Posterior vena cava (tissue), 2 donors: ENCODE measurements at places on chromosomes 2 and 18. TPM values are rescaled to one million over a fixed set of nuclear protein-coding genes. Genes with fewer than 3 reads are reported as not detected.

DNA sequence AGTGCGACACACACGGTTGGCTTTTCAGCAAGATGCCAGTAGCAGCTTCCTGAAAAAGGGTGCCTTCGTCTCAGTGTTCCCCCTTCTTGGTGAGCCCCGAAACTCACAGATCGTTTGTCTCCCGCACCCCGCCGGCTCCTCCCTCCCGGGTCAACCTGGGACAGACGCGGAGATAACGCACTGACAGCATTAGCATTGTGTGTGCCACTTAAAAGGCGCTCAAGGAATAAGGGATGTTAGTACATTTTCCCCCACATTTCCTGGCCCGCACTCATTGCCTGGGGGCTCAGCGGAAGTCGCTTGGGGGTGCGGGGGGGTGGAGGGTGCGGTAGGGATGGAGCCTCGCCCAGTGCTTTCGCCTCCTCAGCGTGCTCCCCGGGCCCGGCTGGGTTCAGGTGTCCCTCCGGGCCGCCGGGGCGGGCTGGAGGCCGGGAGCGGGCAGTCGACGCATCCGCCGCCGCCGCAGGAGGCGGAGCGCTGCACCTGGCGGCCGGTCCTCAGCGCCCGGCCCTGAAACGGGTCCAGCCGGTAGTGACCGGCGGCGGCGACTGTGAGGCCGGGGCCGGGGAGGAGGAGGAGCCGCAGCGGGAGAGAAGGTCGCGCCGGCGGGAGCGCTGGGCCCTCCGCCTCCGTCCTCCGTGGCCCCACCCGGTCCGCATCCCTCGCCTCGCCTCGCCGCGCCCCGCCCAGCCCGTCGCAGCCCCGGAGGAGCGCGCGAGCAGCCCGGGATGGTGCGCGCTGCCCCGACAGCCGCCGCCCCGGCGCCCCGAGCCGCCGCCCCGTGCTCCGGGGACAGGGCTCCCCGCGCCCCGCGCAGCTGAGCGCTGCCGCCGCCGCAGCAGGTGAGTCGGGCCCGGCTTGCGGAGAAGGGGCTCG is at the start of gene MFSD6:
TSS of gene MFSD6 (plus strand) at position 694 of the 876 bp plus-strand sequence. CDS start 27,675 bp downstream, outside the sequence.
- peak; percentile 86 for DNase-seq

CTIF gene
- total RNA-seq = 116 TPM

GRCh38 chr18:58732471-58732870 is 61.2 kb downstream of the MALT1 start:
- no peak for DNase-seq

SULT1C2 gene
- total RNA-seq = 1.1 TPM

CCT4 gene
- 113 TPM for total RNA-seq

FBXO36 gene
- total RNA-seq = 2.2 TPM

ACVR1C gene
- 0.52 TPM for total RNA-seq

DNA sequence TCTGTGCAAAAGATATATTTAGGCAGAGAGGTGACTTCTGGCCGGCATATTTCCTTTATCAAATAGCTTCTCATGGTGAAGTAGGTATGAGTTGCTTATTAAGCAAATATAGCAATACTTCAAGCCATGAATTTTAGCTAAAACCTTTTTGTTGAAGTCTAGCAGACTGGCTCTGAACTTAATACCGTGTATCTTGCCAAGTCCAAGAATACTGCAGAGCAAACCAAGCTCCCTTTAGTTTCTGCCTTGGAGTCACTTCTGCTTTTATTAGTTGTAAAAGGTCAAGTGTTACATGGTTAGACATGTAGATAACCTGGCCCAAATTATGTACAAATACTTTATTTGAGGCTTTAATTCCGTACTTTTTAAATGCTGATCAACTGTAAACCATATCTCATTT is 627.6 kb upstream of the PKDCC start:
- DNase-seq = no peak

EMX1 gene
- total RNA-seq = not detected

DNA sequence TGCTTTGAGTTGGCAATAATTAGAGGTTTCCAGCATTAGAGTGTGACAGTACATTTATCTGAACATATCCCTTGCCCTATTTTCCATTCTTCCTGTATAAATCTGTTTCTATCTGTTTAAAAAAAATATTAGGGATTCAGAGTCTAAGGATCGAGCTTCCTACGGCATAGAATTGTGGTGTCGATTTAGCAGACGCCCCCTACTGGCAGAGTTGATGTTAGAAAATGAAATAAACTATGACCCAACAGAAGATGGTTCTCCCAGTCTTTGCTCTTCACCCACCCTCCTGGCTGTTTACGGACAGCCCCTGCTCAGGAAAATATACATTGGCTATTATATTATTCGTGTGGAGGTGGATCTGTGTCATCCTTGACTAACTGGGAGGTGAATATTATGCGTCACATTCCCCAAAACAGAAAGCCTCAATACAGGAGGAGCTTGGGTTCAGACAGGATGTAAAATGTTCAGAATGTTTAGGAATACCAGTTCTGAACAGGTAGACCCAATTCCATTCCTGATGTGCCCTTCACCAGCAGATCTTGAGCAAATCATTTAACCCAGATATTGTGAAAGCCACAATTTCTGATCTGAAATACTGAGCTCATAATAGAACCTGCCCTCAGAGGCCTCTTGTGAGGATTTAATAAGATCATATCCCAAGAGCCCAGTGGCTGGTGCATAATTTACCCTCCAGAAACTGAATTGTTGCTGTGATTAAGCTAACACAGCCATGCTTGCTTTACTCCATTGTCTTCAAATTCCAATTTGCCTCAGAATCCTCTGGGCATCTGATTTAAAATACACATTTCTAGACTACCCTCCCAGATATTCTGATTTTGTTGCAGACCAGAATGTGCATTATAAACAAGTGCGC is 10.8 kb upstream of the ERMN start:
- DNase-seq = no peak

C2orf81 gene
- total RNA-seq = 2.3 TPM

DNA sequence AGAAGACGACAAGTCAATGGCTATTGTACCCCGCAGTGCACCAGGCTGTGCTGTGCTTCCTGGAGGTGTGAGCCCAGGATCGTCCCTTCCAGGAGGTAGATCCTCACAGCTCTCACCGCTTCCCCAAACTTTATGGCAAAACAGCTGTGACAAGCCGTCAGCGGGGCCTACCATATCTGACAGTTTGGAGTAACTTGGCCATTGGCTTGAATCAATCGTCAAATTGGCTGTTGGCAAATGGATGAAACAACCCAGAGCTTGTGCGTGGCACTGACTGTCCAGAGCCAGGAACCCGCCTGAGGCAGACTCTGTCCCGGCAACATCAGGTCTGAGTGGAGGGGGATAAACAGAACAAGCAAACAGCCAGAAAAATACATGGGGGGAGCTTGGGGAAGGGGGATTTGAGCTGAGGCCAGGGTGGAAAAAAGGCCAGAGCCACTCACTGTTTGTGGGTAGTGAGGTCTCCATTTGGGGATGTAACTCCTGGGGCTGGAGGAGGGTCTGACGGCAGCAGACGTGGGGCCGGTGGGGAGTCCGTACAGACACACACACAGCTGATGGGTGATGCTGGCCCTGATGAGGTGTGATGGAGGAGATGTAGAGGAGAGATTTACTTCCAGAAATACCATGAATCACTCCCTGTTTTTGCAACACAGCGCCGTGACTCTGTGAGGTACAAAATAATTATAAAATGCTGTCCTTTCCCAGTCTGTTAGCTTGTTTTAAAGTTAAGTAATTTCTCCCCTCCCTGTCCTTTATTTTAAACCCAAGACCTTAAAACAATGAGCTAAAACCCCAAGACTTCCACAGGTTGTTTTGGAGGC is 174.8 kb downstream of the TWIST2 start:
- DNase-seq = peak; percentile 45

GRCh38 chr2:241313543-241314095 is 1.9 kb downstream of the HDLBP start:
- no peak for DNase-seq

SNORC gene
- 0.79 TPM for total RNA-seq

DNA sequence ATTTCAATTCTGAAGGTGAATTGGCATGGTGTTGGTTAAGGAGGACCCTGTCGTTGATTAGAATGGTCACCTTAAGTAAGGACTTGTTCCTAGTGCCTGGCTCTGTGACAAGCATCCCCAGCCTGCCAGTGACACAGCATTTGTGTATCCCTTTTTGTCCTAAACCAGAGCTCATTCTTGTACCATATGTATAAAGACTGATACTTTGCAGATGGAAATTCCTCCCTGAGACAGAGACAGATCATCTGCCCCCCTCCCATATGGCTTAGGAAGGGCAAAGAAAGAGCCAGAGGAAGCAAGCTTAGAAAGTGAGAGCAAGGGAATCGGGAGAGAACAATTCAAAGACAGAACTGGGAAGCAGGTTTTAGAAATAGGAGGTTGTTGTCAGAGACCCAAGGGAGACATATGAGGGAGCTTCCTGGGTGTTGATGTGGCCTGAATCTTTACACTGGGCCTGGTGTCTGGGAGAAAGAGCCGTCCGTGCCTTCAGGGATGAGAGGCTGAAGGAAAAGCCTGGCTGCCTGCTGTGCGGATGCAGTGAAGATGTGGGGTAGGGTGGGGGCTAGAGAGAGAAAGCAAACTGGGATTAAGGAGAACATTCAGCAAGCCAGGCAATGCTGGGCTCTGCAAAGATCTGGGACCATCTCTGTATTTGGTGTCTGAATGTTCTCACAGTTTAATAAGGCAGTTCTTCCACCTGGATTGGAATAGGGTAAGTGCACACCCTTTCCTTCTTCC is 13.2 kb upstream of the CHRNA1 start:
- DNase-seq = no peak

MPP4 gene
- 0.56 TPM for total RNA-seq

DNA sequence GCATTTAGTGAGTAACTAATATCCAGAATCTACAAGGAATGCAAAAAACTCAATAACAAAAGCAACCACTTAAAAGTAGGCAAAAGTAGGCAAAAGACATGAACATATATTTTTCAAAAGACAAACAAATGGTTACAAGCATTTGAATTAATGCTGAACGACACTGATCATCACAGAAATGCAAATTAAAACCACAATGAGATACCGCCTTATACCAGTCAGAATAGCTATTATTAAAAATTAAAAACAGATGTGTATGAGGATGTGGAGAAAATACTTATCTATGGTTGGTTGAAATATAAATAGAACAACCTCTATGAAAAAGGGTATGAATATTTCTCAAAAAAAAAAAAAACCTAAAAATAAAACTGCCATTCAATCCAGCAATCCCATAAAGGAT is 51.7 kb downstream of the SNTG2 start:
- no peak for DNase-seq

ATP9B gene
- total RNA-seq = 28.3 TPM

- no peak for DNase-seq
These were observed 106.0 kb downstream of the OLA1 start for GRCh38 chr2:174142290-174142689.

GRCh38 chr2:161961061-161961460 is 113.0 kb downstream of the DPP4 start:
- DNase-seq = no peak

NT5DC4 gene
- total RNA-seq = not detected

DNA sequence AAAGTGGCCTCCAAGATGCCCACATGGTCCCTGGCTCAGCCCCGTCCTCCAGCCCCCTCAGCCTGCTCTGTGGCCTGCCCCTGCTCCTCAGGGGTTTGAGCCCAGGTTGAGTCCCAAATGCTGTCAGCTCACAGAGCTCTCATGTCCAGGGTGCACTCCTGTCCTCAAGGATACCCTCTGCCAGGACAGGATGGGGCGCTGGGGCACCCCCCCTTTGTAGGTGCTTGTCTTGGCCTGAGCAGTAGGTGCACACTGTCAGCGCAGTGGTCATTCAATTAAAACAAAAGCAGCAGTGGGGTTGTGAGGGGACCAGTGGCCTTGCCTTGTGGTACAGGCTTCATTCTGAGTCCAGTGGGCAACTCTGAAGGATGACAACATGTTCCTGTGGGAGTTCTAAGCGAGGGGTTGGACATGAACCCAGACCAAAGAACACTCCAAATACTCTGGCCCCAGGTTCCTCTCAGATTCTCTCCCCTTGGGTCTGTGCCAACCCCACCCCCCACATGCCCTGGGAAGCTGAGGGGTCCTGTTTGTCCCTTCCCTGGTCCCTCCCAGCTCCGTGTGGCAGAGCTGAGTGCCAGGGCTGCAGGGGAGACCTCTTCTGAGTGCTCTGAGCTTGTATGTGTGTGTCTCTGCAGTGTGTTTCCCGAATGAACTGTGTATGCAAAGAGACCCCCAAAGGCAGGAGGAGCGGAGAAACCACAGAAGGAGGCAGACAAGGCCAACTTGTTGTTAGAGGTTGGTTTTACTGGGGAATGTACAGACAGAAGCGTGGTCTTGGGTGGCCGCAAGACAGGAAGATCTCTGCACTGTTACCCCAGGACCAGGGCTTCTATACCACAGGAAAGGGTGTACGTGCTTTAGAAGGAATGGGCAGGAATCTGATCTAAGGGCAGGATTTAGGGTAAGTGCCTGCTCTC is 155.6 kb upstream of the HS6ST1 start:
- DNase-seq = no peak

- DNase-seq = no peak
These were observed 40.2 kb downstream of the SEMA4F start for GRCh38 chr2:74694281-74694680.

DNA sequence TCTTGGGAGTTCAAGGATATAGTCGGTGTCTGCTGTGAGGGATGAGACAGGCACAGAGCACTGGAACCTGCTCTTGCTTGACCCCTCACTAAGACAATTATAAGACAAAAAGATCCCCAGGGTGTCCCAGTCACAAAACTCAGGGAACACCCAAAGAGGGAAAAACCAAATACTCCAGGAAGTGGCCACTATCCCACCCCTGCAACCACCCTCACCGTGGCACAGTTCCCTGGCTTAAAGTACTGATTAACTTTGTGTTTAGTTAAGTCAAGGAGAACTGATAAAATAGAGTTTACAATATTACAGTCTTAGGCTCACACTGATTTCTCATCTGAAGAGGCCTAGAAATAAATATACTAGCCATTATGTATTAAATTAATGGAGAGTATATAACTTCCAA is 13.5 kb downstream of the IL36B start:
- DNase-seq = no peak

DNA sequence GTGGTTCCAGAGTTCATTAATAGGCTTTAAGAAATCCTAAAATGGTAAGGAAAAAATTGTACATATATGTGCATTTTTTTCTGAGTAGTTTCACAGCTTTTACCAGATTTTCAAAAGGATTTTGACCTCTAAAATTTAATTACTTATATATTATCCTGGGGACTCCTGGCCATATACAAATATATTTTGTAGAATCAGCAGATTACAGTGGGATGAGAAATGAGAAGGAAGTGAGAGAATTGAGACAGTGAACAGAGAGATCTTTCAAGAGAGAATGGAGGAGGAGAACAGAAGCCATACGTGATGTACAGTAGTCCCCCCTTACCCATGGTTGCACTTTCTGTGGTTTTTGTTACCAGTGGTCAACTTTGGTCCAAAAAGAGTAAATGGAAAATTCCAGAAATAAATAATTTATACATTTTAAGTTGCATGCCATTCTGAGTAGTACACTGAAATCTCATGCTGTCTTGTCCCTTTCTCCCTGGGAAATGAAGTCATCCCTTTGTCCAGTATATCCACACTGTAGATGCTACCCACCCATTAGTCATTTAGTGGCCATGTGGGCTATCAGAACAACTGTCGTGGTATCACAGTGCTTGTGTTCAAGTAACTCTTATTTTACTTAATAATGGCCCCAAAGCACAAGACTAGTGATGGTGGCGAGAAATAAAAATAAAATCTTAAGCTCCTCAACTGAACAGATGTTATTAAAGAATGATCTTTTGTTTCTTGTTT is 130.4 kb upstream of the MYO3B start:
- DNase-seq = no peak
